Stimulated activated CD8-positive, alpha-beta memory T cell treated with anti-CD3 and anti-CD28 coated beads, Interleukin-15, amount 100 ng/mL, for 1 hour (primary cell): ENCODE measurements at places on chromosomes 11 and 22.

DNA sequence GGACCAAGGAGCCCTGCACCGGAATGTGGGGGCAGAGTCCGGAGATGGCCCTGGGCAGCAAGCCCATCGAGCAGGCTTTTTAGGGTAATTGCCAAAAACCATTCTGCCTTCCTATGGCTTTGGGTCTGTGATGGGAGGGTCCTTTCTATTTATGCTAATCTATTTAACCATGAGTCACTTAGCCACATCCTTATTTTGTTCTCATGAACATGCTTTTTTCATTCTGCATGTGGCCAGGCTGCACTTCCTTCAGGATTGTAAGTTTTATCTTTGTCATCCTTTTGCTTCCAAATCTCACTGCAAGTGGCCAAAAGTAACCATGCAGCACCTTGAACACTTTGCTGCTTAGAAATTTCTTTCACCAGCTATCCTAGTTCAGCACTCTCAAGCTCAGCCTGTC, 88.3 kb downstream of the EFCAB6 start:
- no peak for DNase-seq

GRCh38 chr22:36384766-36385481, 2.8 kb downstream of the MYH9 start:
- no peak for DNase-seq

DNA sequence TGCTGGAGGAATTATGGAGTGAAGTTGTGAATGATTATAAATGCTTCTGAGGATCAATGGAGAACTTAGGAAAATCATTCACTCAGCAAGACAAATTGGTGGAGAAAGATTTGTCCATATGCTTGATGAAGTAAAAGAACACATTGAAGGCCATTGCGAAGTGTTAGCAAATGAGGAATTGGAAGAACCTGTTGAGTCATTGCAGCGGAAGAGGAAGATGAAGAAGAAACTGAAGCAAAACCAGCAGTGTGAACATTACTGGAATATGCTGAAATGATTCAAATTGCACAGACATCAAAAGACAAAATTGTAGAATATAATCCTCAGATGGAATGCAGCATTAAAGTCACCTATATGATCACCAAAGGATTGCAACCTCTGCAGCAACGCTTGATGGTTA, 168.1 kb downstream of the ADAMTS15 start:
- no peak for DNase-seq

DNA sequence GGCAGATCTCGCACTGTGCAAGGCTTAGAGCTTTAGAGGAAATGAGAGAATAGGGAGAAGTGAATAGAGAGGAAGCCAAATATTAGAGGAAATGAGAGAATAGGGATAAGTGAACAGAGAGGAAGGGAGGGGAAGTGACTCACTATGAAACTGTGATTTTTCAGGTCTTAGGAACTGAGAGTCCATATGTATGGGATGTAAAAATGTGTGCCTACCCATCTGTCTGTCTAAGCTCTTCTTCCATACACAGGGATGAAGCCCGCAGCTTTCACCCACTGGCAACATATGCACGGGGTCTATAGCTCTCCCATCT, 6.4 kb upstream of the CCDC86 start:
- DNase-seq: no peak

DNA sequence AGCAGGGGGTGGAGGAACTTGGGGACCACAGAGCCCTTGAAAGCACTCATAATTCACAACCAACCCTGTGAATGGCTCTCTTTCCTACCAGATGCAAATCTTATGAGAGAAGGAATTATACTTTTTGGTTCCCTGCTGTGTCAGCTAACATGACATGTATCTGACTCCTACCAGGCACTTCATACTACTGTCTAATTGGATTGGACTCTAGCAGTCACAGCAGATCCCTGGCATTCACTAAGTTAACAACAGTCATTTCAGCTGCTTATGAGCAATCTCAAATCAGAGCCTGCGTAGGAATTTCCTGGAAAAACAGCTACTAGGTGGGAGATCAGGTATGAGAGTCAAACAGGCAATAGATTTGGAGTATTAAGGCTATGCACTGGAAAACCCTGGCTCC, 11.1 kb upstream of the ENDOD1 start:
- DNase-seq: no peak

DNA sequence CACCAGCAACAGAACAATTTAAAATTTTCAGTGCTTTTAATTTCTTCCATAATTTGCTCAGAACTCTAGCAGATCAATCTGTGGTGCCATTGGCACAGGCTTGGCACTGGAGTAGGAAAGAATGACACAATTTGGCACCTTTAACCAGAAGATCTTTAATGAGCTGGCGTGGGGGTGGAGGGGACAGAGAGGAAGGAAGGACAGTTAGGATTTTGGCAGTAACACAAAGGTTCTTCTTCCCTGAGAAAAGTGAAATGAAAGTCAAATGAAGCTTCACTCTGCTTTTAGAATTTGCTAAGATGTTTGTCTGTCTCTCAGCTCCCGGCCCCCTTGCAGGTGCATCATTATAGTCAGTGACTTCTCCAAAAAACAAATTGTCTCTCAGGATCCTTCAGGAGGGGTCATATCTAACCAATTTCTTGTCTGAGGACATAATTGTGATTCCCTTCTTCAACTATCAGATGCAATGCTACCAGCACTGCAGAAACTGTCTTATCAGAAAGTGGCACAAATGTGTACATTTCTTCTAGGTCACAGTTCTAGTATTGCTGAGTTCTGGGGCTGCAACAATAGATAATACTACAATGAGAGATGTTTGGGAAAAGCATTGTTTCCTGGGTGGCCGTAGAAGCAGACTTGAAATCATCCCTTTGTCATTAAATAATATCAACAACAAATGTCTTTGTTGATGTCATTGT, 66.8 kb downstream of the CSTPP1 start:
- no peak for DNase-seq

GRCh38 chr11:87456499-87456898, 418.8 kb downstream of the TMEM135 start:
- no peak for DNase-seq

DNA sequence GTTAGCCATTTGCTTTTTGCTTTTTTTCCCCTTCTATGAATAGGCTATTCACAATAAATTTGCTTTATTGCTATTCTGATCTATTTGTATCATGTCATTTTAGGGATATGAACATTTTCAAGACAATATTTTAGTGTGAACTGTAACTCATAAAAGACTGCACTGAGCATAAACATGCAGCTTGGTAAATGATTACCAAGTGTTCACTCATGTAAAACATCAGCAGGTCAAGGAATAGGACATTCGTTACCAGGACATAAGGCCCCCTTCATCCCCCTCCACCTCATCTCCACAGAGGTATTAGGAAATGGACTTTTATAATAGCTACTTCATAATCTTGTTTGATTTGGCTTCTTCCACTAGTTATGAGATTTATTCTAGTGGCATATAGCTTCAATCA, 12.4 kb downstream of the NLRP14 start:
- no peak for DNase-seq

GRCh38 chr22:18085188-18085587, 7.4 kb downstream of the PEX26 start:
- DNase-seq: no peak

DNA sequence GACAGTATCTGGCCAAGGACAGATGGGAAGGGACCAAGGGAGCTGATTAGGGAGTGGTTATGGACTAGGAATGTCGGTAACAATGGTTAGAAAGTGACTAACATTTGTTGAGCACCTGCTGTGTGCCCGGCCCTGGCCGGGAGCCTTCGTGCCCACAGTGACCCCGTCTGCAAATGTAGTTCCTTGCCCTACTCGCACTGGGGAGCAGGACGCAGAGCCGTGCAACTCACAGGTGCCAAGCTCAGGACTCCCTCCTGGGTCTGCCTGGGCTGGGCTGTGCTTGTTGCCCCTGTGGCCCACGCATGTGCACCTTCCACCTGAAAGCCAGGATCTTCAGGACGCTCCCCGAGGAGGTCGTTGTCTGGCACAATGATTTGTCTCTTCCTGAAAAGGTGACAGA, 56.7 kb upstream of the PPP6R3 start:
- no peak for DNase-seq

DNA sequence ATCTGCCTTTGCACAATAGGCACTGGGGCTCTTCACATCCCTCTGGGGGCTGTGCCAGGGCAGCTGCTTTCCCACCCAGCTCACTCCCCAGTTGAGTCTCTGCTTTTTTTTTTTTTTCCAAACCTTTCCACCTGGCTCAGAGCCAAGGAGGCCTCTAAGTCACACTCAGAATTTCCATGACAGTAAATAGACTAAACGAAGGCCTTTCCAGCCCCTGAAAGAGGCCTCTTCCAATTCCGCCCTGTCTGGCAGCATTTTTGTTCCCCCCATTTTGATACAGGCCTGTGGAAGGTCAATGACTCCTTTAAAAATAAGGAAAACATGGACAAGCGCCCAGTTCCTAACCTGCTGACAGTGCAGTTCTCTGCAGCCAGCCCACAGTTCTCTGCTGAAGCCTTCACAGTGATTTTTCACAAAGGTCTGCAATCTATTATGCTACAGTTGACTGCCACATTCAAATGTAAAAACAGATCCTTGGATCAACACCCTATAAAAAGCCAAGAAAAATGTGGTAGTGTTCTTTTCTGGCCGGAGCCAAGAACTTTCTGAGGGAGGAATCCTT, 107.5 kb upstream of the SESN3 start:
- no peak for DNase-seq

DNA sequence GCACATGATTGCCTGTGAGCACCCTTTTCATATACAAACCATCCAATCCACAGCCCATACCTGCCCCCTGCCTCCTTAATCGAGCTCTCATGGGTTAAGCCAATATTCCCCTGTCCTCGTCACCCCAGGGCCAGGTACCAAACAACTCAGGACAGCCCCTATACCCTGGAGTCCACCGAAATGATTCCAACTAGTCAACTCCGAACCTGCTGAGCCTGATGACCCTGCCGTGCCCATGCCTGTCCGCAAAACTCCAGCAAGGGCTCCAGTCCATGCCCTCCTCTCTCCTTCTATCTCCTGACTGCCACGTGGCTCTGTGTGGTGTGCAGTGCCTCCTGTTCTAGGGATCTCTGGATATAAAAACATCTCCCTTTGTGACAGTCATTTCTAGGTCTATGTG, 35.5 kb upstream of the SYT13 start:
- no peak for DNase-seq

DNA sequence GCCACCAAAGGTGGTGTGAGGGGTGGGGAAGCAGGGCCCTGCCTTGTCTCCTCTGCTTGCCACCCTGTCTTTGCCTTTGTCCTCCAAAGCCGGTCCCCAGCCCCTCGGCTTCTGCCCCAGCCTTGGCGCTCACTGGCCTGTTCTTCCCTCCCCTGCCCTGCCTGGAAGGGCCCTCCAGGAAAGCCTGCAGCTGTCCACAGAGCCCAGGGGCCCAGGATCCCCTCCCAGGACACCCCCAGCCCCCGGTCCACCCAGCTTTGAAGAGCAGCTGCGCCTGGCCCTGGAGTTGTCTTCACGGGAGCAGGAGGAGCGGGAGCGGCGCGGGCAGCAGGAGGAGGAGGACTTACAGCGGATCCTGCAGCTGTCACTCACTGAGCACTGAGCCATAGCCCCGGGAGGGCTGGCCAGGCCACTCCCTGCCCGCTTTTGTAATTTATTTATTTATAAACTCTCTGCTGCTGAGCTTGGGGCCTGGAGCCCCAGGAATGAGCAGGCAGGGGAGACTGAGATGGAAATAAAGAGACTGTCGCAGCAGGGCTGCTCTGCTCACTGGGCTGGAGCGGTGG, 1.3 kb upstream of the SSH3 start:
- DNase-seq: no peak

GRCh38 chr11:25319127-25319526, 822.3 kb downstream of the LUZP2 start:
- DNase-seq: no peak

DNA sequence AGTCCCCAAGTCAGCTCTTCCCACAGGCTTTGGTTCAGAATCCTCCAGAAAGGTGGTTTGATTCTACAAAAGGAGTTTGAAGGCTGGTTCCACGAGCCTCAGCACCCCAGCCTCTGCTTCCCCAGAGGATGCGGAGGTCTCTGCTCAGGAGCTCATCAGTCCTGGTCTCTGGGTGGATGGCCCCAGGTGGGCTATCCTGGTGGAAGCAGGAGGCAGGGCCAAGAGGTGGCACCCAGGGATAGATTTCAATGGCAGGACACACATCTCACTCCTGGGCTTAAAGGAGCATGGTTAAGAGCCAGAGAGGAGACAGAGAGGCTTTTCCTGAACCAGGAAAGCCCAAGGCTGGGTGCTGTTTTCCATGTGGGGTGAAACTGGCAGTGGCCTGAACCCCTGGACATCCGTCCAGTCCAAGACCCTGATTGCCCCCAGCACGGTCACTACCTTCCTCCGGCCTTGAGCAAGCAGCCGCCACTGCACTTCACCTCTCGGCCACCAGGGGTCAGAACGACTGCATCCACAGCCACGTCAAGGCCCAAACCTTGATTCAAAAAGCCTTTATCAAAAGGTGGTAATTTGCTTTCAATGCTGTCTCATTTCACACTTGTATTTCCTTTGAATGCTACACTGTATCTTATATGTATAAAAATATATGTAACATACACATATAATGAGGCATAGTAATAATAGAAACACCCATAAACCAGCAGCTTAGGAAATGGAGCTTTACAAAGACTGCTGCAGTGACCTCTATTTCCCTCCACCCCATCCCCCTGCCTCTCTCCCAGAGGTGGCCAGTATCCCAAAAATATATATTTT, 19.3 kb upstream of the FXYD2 start:
- peak; percentile 80 for DNase-seq

DNA sequence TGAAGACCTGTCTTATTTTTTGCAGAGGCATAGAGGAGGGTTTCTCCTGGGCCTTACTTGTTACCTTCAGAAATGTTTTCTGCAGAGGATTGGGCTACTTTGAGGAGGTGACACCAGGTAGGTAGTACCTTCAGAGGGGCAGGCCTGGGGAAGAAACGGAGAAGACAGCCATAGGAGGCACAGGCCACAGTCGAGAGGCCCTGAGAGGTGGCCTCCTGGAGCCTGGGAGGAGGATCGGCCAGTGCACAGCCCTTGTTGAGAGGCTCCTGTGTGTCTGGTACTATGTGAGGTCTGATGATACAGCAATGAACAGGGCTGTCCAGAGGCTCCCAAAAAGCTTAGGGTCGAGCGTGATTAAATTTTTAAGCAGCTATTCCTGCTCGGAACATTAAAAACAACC, 11.5 kb downstream of the GTPBP1 start:
- DNase-seq: no peak

GRCh38 chr11:35363246-35363801, 56.0 kb downstream of the SLC1A2 start:
- DNase-seq: no peak

GRCh38 chr11:11057472-11057854, 199.6 kb upstream of the ZBED5 start:
- DNase-seq: no peak

- DNase-seq: no peak
These were observed 53.4 kb downstream of the P4HA3 start for GRCh38 chr11:74257959-74258553.

- no peak for DNase-seq
These were observed 61.1 kb upstream of the PDGFD start for GRCh38 chr11:104225047-104225446.

DNA sequence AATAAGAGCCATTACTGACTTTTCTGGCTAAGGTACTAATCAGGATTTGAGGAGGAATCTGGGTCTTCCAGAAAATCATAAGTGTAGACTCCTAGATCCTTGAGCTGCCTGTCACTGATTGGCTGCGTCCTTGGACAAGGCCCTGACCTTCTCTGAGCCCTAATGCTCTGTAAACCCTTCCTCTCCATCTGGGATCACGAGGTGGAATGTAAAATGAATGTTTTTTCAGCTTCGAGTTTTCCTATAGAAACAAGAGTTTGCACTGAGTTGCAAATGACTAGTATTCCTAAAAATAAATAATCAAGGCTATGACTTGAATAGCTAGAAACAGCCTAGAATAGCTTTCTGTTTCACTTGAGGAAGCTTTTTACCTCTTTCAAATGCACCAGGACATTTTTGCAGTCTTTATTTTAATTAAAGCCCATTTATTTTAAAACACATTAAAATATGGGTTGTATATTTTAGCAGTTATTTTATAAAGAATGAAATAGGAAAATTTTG, 1.1 kb upstream of the DIXDC1 start:
- DNase-seq: no peak
